ENCODE measurements at places on chromosomes 6 and 20.

- no peak for DNase-seq
These were observed 247.6 kb downstream of the PKHD1 start for GRCh38 chr6:51839726-51840374.

- DNase-seq: no peak
These were observed at the start of gene ZNF512B for GRCh38 chr20:63969838-63970713. Gene ZNF512B (minus strand): TSS chr20:63969930. CDS start chr20:63967950, 1,980 bp downstream.

DNA sequence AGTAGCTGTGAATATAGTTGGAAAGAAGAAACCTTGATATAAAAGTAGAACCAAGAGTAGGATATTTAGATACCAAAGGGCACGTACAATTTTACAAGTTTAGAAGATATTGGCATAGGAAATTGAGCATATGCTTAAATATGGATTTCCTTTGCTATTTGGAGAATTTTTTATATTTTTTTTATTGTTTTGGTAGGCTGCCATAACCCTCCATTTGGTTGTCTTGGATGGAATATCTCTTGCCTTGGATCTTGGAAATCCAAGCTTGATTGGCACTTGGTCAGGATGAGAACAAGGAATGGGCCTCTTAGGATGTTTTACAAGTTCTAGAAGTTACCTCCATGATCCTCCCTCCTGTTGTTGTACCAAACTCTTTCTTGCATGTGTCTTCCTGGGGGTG, 297.1 kb downstream of the PRL start:
- DNase-seq: no peak

DNA sequence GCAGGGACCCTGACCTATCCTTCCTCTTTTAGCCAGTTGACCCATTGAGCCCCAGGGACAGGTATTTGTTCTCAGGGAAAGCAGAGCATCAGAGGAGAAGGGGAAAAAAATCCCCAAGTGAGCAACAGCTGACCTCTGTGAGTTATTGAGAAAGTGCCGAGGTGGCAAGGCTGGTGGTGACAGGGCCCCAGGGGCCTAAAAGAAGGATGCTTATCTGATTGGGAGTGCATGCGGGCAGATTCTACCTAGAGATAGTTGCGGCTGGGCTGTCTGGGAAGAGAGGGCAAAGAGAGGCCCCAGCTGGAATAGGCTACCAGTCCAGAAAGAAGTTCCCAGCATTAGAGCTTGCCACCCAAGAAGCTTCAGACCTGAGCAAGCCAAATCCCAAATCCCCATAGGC, 26.5 kb upstream of the MAFB start:
- DNase-seq: no peak

GRCh38 chr6:1670711-1671462, 61.2 kb downstream of the FOXC1 start:
- DNase-seq: no peak

- no peak for DNase-seq
These were observed 9.4 kb upstream of the STXBP5 start for GRCh38 chr6:147194652-147195411.

- DNase-seq: no peak
These were observed 143.3 kb upstream of the PREP start for GRCh38 chr6:105545947-105546731.

DNA sequence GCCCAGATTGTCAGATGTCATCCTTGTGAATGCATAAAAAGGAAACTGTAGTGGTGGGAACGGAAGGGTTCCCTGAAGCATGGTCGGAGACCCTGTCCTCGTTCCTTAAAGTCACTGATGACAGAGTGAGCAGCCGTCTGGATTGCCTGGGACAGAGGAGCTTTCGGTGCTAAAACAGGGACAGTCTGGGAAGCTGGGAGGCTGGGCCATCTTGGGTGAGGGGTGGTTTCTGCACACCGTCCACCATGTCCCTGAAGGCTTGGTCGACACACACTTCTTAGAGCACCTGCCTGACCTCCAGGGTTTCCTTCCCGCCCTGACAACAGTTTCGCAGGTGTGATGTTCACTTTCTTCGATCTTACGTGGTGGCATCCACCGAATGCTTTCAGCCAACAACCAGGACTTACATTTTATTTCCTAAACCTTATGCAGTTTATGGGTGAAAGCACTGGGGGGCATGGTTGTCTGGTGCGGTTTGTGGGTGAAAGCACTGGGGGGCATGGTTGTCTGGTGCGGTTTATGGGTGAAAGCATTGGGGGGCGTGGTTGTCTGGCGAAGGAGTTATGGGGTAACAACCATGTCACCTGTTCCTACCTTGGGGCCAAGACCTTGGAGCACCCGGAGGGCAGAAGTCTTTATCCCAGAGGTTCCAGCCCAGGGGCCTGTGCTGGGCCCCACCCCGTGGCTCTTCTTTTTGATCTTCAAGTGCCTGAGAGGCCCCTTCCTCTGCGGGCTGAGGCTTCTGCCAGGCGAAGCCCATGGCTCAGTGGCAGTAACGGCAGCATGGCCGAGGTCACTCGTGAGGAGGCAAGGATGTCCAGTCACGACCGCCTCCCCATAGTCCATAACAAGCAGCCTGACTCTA, 81.7 kb upstream of the FRMD1 start:
- DNase-seq: no peak

All from NCI-H2081 treated with DMSO at 0.1 percent for 48 hours (cell line).